ENCODE measurements at places on chromosomes 3 and 15. TPM values are rescaled to one million over a fixed set of nuclear protein-coding genes. Genes with fewer than 3 reads are reported as not detected.

WDR53 gene
- total RNA-seq = 6.8 TPM

EXOSC7 gene
- total RNA-seq = 25.0 TPM

GPD1L gene
- total RNA-seq = 11.5 TPM

STRC gene
- total RNA-seq = under 0.01 TPM

LMAN1L gene
- under 0.01 TPM for total RNA-seq

ADCY5 gene
- 0.59 TPM for total RNA-seq

CDHR4 gene
- total RNA-seq = not detected

PLA2G4E gene
- not detected for total RNA-seq

COL8A1 gene
- 720 TPM for total RNA-seq

GOLGA6L7 gene
- not detected for total RNA-seq

PRR23B gene
- not detected for total RNA-seq

MB21D2 gene
- 6.5 TPM for total RNA-seq

SIDT1 gene
- total RNA-seq = under 0.01 TPM

LRTM1 gene
- not detected for total RNA-seq

FBXW12 gene
- not detected for total RNA-seq

CALML4 gene
- total RNA-seq = 2.2 TPM

IGSF10 gene
- 2.7 TPM for total RNA-seq

TMF1 gene
- total RNA-seq = 44.5 TPM

CACNA2D3 gene
- total RNA-seq = under 0.01 TPM

STRA6 gene
- total RNA-seq = 0.36 TPM

PRSS50 gene
- total RNA-seq = not detected

MME gene
- 102 TPM for total RNA-seq

HGD gene
- under 0.01 TPM for total RNA-seq

CELSR3 gene
- 1.2 TPM for total RNA-seq

CPLX3 gene
- total RNA-seq = not detected

DPPA4 gene
- not detected for total RNA-seq

STX19 gene
- not detected for total RNA-seq

ADAMTS7 gene
- 32.4 TPM for total RNA-seq

CATSPER2 gene
- total RNA-seq = 1.1 TPM

AGBL1 gene
- total RNA-seq = not detected

FBXO40 gene
- not detected for total RNA-seq

PRICKLE2 gene
- total RNA-seq = 25.0 TPM

CCR3 gene
- not detected for total RNA-seq

CCR8 gene
- total RNA-seq = not detected

NAALADL2 gene
- 23.5 TPM for total RNA-seq

P2RY12 gene
- not detected for total RNA-seq

MESP2 gene
- total RNA-seq = 0.72 TPM

C3orf49 gene
- total RNA-seq = not detected

GOLGA8M gene
- under 0.01 TPM for total RNA-seq

CCRL2 gene
- total RNA-seq = 0.88 TPM

CPN2 gene
- total RNA-seq = 0.29 TPM

SPINK8 gene
- total RNA-seq = not detected

TM4SF4 gene
- total RNA-seq = not detected

MESP1 gene
- total RNA-seq = under 0.01 TPM

All from osteoblast (primary cell).